ENCODE measurements at places on chromosomes 1 and 21.

DNA sequence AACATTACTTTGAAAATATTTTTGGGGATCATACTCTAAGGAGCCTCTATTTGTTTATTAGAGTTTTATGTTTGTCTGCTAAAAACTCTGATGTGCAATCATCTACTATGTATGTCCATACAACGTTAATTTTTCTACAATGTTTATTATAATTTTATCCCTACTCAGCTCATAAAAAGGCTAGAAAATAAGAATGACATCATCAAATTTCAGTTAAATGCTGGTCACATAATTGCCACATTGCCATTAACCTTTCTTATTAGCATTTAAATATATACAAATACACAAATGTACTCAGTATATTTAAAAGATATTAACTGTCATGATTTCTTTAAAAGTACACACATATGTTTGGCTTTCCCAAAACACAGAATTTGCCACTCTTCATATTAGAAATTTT is 191.6 kb downstream of the BRINP3 start:
- DNase-seq, result no peak

DNA sequence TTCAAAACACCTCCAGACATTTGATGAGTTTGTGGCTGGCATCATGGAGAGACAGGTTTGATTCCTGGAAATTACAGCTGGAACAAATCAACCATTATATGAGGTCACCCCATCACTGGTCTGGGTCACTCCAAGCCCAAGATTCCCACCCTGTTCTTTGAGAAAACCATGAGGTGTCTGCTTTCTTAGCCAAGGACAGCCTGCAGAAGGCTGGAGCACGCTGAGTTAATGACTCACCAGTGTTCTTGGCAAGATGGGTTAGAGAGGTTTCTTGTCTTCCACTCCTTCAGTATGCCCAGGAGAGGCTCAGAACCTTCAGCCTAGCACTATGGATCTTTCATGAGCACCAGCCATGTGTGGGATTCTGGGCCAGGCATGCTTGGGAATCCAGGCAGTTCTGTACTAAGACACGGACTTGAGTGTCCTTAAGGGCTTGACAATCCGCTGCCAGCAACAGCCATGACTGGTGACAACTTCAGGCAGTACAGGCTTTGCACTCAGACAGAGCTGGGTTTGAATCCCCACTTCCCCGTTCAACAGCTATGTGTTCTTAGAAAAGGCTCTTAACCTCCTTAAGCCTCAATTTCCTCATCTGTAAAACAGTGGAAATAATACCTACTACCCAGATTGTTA is 43.9 kb downstream of the GRHL3 start:
- no peak for DNase-seq

DNA sequence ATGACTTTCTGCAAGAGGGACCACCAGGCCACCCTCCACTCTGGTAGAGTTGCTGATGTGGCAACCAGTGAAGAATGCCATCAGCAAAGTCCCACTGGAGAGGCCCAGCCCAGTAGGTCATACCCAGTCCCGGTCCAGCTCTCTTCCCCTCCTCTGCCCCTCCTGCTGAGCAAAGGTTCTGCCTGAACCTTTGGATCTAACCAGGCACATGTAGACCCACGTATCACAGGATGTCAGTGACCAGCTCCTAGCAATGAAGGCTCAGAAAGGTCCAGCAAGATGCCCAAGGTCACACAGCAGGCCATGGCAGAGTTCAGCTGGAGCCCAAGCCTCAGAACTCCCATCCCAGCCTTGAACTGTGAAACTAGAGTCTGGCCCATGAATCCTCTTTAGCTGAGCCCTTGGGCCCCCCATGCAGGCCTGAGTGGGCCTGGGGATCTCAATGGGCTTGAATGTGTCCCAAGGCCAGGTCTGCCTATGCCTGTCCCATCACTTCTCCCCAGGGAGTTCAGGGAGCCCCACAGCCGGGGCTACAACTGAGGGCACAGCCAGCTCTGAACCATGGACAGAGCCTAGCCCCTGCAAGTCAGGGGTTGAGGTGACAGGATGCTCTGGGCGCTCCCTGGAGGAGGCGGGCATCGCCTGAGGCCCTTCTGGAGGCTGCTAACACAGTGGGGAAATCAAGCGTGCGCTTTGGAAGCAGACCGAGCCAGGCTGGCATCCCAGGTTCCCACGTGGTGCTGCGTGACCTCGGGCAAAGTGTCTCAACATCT is 21.4 kb upstream of the PADI1 start:
- no peak for DNase-seq

DNA sequence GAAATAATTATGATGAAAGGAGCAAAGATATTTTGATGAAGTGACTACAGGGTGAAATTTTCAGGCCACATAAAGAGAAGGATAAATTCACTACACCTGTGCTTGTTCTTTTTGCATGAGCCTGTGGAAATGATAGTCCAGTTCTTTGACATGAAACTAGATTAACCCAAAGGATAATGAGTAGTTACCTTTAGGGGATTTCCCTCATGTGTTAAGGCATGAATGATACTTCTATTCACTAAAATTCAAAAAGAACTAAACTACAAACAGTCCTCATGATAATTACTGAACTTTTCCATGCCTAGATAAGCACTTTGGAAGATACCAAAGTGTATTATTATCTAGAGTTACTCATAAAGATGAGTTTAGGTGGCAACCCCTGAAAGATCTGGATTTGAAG is 244.3 kb downstream of the PTPRC start:
- no peak for DNase-seq

DNA sequence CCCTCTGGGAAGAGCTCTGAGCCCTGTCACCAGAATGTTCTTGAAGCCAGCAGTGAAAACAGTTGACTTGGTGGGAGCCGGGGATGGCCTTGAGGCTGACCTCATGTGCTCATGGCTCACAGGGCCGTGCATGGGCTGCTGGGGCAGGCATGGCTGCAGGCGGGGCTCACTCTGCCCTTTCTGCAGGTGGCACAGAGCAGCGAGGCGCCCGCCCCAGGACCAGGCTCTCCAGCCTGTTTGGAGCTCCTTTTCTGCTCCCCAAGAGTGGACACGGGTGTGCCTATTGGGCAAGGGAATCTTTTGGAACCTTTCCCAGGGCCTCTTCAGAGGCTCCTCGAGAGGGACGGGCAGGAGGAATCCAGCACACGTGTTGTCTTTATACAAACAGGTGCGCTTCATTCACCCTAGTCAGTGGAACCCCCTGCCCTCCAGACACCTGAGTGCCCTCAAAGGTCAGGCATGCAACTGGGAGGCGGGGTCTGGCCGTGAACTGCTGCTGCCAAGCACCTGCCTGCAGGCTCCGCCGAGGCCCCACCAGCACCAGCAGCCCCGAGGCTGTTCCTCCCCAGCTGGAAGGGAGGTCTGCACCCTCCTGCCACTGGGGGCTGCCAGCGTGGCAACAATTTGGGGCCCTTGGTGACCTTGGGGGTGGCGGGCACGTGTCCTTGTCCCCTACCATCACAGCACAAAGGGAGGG is 2.6 kb upstream of the TTC34 start:
- no peak for DNase-seq

- peak; percentile 98 for DNase-seq
Observed at GRCh38 chr1:153880962-153881361, 41.8 kb downstream of the GATAD2B start.

DNA sequence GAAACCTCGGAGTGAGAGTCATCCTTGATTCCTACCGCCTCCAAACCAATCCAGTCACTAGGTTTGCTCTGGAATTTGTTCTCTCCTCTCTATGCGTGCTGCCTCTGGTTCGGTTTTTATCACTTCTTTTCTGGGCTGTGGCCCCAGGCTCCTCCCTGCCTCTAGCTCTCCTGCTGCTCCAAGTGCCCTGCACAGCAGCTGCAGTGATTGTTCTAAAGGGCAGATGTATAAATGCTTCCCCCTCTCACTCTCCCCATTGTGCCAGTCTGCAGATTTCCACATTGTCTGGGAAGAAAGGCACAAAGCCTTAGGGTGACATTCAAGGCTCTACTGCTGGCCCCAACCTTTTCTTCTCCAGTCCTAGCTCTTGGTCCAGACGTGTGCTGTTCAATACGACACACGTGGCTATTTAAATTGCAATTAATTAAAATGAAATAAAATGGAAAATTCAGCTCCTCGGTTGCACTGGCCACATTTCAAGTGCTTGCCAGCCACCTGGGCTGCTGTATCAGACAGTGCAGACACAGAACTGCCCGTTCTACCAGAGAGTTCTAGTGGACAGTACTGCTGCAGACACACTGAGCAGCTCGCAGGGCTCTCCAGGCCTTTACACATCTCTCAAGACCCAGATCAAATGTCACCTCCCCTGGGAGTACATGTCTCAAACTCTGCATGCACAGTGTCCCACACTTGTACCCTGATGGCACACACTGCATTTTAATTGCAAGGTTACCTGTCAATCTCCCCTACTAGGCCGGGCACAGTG is 12.4 kb downstream of the TRIM62 start:
- peak; percentile 26 for DNase-seq

DNA sequence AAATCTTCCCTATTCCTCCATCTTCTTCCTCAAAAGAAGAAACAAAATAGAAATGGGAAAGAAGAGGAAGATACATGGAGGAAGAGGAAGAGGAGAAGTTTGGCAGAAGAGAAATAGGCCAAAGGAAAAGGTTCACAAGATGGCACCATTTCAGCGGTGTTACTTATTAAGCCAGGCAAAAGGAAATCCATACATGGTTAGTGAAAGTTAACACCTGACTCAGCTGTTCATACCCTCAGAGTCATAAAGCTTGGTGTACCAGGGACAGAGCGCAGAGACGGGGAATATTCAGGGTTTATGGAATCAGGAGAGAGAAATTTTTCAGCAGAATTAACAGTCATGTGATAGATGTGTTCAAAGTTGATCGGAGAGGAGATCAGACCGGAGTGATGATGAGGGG is 70.6 kb downstream of the COQ8A start:
- DNase-seq, result no peak

GRCh38 chr1:213958346-213958745 is 29.4 kb upstream of the PROX1 start:
- no peak for DNase-seq

GRCh38 chr1:149885339-149886120 is 13.8 kb upstream of the BOLA1 start:
- DNase-seq, result peak; percentile 87

DNA sequence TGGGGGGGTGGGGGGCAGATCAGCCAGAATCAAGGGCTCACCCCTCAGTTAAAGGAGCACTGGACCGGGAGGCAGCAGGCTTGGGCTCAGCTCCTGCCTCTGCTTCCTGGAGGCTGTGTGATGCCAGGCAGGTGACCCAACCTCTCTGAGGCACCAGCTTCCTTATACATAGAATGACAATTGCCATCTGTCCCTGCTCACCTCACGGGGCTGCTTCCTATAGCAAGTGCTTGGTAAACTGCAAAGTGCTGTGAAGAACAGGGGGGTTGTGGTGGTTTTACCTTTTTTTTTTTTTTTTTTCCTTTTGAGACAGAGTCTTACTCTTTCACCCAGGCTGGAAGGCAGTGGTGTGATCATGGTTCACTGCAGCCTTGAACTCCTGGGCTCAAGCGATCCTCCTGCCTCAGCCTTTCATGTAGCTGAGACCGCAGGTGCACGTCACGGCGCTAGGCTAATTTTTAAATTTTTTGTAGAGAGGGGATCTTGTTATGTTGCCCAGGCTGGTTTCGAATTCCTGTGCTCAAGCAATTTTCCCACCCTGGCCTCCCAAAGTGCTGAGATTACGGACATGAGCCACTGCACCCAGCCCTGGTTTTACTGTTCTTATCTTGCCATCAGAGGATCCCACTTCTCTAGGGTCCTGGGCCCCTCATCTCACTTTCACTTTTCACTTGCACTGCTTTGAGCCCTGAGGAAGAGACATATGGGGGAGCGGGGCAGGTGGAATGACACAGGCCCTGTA is 11.6 kb downstream of the KCNQ4 start:
- no peak for DNase-seq

DNA sequence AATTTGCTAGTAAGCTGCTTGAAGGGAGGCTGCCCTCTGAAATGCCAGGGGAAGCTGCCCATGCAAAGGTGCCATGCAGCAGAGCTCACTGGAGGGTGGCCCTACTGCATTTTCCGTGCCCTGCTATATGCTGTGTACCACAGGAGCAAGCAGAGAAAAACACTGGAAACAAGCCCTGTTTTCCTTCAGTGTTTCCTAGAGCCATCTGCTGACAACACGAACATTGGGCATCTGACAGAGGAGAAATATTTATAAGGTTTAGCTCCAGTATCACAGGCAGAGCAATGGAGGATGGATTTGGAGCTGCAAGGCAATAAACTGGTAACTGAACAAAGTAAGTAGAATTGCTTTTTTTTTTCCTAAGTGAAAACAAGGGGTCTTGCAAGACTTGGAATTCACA is 198.4 kb downstream of the USP25 start:
- DNase-seq, result no peak

DNA sequence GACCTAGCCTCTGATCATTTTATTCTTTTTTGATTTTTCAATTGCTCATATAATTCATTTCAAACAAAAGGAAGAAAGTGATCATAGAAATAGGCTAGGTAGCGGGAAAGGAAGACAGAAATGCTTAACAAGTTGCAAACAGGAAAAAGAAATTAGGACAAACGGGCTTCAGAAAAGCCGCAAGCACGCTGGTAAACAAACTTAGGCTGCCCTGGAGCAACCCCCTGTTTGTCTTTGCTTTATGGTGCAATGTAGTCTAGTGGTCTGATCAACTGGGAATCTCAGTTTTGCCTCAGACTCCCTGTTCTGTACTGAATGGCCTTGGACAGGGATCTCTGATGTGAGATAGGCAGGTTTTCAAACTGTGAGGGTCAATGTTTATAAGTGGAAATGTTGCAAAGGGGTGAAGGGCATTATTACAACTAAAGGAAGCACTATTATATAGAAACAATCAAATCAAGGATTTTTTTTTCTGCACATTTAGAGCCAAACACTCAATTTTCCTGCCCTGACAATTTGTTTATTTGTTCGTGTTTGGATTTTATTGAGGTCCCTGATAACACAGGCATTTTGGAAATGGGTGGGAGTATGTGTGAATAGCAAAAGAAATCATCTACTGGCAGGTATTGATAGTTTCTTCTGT is 146.8 kb upstream of the NRIP1 start:
- no peak for DNase-seq

DNA sequence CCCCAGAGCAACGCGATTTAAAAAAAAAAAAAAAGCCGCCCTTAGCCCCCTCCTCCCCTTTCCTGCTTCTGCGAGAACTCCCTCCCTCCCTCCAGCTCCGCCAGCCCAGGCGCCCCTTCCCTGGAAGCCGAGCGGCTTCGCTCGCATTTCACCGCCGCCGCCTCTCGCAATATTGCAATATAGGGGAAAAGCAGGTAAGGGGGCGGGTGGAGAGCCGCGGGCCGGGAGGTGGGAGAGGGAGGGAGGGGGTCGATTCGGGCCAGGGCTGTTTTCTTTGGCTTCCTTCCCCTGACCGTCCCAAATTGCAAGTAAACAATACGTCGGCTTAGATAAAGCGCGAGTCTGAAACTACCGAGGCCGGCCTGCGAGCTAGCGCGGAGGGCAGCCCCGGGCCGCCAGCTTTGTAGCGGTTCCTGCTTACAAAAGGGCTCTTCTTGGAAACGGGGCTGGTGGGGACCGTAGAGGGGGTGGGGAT is 408 bp downstream of the LMO4 start:
- peak; percentile 40 for DNase-seq

GRCh38 chr1:160973491-160973890 is 18.9 kb upstream of the ITLN2 start:
- DNase-seq, result no peak

DNA sequence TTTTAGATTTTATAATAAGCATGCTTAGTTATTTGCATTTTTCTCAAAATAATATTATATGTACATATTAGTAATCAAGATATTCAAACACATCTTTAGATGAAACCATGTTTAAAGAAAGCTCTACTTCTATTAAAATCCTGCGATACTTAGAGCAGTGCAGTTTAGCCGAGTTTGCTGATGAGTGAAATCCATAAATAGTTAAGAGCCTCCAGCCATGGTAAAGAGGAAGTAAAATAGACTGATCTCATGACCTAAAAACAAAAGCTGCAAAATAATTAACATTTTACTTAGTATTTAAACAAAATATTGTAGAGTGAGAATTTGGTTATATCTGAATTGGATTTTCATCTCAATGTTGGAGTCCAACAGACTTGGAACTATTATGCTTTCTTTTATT is 147.4 kb upstream of the NRIP1 start:
- DNase-seq, result no peak
